Hematopoietic multipotent progenitor cell treated with erythropoietin and hydrocortisone succinate and interleukin-3 and kit ligand, for 8 days (in vitro differentiated cells): ENCODE measurements at places on chromosomes 2 and 18.

GRCh38 chr2:233474308-233475160 lies 92.0 kb downstream of the USP40 start:
- DNase-seq: no peak

GRCh38 chr2:168650781-168651180 lies 151.7 kb upstream of the NOSTRIN start:
- DNase-seq: no peak

DNA sequence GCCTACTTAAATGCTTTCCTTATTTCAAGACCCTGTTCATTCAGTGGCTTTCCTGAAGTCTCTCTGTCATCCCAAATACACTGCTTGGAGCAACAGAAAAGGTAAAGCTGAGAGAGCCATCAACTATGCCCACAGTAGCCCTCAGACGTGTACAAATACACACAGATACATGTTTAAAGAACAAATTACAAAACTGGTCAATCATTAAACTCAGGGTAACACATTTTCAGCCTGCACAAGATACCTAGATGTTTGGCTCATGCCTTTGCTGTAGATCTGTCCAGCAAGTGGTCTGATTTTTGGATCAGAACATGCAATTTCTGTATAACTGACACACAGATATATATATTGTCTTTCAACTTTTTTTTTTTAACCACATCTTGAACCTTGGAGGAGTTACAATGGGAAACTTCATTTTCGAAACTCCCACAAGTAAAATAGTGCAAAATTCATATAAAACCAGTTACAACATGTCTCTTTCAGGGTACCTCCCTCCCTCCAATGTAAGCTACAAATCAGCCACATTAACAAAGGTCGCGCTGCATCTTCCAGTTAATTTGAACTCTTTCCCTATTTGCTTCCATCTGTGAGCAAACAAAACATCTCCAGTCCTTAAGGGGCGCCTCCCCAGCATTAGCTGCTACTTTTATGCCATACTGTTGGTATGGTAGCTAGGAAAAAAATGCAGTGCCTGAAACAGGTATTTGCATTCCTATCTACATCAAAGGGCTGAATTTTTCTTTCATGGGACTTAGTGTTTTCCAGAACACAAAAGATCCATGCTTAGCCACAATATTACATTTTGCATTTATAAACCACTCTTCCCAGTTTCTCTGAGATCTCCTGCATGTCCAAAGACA lies 311.9 kb downstream of the NRXN1 start:
- no peak for DNase-seq

DNA sequence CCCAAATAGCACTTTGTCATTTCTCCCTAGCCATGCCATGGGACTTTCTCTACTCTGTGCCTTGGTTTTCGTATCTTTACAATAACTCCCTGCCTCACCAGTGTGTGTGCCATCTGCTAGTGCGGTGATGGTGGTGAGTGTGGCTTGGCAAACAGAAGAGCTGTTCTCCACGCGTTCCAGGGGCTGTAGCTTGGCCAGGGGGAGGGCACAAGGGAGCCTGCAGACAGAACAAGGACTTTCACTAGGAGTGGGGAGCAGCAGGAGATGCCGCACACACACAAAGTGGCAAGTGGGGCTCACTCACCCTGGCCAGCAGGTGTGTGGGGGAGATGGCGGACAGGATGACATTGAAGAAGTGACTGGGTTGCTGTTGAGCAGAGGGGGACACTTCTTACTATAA lies 196.9 kb downstream of the HAUS1 start:
- no peak for DNase-seq

- no peak for DNase-seq
Observed at GRCh38 chr2:154901063-154901462, 202.6 kb downstream of the KCNJ3 start.

DNA sequence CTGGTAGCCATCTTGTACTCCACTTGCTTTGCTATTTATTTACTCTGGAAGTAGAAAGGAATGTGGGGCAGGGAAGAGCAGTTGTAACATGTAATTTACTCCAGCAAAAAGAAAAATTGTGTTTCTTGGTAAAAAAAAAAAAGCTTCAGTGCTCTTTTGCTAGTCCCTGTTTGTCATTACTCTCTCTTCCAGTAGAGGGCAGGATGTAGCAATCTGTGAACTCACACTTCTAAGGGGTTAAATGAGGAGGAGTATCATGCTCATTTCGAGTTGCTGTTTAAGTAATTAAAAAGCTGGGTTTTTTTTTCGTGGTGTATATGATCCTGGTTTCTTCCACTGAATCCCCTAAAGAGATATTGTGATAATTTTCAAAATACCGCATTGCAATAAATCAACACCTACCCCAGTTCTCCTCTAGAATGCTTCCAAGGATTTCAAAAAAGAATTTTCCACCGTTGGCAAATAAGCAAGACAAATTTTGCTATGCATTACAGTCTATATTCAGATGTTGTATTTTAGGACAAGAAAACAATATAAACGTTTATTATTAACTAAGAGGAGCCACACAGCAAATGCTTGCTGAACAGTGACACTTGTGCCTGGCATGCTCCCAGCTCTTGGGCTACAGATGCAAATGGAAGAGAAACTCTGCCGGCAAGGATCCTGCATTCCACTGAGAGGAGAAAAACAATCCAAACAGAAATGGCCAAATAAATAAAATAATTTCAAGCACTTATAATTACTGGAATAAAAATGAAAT lies 261.6 kb downstream of the ASXL3 start:
- peak; percentile 64 for DNase-seq

DNA sequence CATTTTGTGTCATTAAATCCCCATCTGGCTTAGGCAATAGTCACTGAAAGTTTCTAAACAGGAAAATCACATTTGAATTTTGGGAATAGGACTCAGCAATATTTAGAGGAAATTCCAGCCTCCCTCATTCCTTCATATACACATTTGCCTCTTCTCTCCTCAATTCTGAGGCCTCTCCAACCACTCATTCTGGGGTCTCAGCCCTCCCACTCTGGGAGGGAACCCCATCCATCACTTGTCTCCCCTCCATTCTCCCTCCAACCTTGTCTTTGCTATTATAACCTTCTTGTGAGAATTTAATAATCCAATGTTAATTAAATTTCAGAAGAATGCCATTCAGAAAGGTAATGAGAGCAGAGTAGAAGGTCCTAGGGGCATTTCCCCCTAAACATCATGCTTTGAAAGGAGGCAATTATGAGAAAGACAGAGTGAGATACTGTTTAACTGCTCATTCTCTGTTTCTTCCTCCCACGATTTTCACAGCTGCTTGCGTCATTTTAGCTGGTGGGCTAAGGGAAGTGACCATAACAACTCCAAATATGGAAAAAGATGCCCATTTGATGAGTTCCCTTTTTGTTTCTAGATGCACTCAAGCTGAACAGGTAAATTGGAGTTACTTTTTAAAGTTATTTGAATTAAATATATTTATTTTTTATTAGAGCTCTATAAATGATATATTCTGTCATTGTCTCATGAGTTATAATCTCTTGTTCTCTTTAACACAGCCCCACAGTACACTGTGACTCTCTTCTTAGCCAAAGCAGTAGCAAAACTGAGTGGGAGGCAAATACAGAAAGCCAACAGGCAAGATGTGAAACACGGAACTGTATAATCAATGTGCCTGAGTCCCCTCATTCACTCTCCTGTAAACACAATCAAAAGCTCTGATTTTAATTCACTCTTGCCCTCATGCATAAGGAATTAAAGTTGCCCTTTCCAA lies 135.1 kb downstream of the DLGAP1 start:
- DNase-seq: no peak

DNA sequence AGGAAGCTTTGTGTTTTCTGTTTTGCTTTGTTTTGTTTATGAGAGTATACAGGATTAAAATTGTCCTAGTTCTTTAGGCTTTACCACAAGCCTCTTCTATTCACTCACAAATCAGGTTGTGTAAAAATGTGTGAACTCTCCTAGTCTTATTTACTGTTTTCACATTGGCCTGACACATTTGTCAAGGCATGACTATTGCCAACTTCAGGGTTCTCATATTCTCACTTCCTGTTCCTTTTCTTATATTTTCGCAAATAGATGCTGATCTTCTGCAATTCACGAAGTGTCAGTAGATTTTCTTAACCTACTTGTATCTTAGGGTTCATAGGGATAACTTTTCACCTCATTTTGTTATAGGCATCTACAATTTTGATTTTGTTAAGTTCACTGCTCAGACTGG lies 67.1 kb downstream of the CCDC102B start:
- no peak for DNase-seq

GRCh38 chr18:9694952-9695495 lies 13.1 kb upstream of the RAB31 start:
- DNase-seq: no peak

GRCh38 chr18:24071029-24071428 lies 56.5 kb downstream of the TTC39C start:
- no peak for DNase-seq

- no peak for DNase-seq
Observed at GRCh38 chr2:173050684-173051083, 25.0 kb upstream of the MAP3K20 start.

GRCh38 chr18:58148954-58149471 lies 105.0 kb downstream of the NEDD4L start:
- DNase-seq: no peak

GRCh38 chr2:73697606-73698005 lies 39.5 kb downstream of the TPRKB start:
- DNase-seq: no peak

DNA sequence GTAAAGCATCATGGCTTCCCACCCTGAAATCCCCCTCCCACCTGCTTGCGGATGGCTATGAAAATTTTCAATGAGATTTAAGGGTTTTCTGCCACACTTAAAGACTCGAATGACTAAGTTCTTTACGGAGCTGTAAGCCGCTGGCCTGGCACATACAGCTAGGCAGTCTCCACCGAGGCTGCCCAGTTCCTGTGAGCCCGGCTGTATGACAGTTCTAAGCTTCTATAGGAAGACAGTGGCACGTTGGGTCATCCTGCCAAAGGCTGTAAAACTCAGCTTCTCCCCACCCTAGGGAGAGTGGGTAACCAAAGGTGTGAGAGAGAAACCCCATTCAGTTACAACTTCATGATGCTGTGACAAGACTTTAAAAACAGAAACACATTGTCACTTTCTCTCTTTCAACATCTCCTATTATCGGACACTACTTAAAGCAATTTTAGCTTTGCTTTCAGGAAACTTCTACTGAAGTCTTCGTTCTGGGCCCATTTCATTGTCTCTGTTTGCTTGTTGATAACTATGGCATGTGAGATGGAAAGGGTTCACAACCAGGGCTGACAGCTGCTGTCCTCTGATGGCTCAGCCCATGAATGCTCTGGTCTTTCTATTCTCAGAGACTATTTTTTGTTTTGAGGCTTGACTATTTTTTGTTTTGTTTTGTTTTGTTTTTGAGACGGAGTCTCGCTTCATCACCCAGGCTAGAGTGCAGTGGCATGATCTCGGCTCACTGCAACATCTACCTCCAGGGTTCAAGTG lies 7.1 kb downstream of the CASP8 start:
- no peak for DNase-seq

DNA sequence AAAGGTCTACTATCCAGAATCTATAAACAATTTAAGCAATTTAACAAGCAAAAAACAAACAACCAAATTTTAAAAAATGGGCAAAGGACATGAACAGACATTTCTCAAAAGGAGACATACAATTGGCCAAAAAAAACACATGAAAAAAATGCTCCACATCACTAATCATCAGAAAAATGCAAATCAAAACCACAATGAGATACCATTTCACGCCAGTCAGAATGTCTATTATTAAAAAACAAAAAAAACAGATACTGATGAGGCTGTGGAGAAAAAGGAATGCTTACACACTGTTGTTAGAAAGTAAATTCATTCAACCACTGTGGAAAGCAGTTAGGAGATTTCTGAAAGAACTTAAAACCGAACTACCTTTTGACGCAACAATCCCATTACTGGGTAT lies 66.4 kb upstream of the SESTD1 start:
- DNase-seq: no peak

- peak; percentile 91 for DNase-seq
Observed at GRCh38 chr2:128344101-128344500, 25.4 kb upstream of the HS6ST1 start.

DNA sequence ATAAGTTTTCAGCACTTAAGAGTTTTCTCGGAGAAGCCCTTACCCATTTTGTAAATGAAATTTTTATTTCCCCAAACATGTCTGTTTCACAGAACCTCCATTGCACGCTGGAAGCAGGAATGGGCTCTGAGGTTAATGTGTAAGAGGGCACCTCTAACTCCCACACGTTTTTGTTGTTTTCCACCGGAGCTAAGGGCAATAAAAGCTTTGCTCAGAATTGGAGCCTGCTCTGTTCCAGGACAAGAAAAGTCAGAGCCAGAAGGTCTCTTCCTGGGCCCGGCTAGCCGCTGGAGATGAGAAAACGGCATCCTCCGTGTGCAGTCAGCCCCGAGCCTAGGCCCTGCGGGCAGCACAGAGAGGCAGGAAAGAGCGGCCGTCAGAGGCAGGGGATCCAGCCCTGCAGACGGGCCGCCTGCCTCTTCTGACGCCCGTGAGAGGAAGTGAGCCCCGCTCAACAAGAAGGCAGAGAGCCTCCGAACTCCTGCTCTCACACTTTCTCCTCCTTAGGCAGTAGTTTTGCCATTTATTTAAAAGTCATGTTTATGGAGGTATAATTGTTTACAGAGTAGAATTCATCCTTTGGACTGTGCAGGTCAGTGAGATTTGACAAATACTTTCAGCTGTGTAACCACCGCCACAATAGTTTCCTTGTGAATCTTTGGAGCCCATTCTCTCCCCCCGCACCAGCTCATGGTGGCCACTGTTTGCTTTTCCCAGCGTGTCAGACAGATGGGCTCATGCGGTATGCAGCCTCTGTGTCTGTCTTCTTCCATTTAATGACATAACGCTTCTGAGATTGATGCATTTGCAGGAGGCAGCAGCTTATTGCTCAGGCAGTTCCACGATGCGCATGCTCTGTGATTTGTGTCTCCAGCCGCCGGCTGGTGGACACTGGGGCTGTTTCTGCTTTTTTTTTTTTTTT lies 117.3 kb downstream of the GALR1 start:
- no peak for DNase-seq

GRCh38 chr2:25445464-25445863 lies 103.7 kb upstream of the DNMT3A start:
- DNase-seq: no peak

DNA sequence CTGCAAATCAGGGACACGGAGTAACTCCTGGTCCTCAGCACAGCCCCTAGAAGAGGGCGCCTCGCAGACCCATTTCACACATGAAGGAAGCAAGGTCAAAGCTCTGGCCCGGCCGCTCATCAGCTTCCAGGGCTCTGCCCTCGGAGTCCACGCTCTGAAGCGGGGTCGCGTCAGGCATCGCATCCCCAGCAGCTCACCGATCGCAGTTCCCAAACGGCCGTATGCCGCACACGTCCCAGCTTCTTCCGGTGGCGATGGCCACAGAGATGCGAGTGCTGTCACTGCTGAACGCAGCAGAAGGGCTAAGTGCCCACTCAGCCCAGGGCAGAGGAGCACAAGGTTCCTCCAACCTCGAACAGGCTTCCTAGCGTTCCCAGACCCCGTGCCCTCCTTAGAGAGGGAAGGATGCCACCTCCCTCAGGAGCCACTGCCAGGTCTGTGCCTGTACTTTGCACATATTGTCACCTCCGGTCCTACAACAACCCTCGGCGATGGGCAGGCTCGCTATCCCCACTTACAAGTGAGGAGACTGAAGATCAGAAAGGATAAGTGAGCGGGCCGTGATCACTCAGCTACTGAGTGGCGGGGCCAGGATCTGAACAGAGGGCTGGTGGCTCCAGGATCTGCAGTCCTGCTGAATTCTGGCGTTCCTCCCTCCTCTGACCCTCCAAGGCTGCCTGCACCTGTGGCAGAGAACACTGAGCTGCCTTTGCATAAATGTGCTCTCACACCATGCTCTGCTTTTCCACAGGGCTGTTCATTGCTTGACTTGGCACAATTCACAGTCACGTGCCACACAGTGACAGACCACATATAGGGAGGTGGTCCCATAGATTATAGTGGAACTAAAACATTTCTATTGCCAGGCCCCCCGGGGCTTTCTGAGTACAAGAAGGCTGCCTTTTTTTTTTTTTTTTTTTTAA lies 71.4 kb downstream of the COPS8 start:
- DNase-seq: no peak
